ENCODE measurements at places on chromosomes 16 and 17.

DNA sequence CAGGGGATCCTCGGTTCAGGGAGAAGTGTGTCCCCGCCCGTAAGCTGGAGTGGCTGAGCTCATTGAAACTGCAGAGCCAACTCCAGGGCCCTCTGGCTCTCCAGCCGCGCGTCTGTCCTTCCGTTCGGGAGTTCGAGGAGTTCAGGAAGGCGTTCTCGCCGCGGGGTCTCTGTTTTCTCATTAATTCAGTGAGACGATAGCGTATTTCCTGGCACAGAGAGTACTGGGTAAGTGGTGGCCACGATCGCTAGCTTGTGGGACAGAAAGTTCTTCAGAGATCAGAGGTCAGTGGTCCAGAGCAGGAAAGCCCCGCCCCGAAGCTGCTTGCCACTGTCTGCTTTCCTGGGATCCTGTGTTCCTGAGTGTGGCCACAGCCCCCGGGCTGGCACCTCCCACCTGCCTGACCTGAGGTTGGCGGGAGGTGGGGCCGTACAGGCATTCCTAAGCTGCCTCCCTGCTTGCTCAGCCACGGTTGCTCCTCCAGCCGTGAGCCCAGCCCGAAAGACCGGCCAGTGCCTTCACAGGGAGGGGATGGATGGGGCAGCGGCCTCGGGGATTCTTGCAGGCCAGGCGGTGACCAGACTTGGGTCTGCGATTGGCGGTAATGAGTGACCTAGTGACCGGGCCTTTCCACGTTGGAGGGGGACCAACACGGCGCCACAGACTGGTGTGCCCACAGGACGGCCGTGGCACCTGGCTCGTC, 8.9 kb downstream of the BAIAP2 start:
- DNase-seq, result no peak

DNA sequence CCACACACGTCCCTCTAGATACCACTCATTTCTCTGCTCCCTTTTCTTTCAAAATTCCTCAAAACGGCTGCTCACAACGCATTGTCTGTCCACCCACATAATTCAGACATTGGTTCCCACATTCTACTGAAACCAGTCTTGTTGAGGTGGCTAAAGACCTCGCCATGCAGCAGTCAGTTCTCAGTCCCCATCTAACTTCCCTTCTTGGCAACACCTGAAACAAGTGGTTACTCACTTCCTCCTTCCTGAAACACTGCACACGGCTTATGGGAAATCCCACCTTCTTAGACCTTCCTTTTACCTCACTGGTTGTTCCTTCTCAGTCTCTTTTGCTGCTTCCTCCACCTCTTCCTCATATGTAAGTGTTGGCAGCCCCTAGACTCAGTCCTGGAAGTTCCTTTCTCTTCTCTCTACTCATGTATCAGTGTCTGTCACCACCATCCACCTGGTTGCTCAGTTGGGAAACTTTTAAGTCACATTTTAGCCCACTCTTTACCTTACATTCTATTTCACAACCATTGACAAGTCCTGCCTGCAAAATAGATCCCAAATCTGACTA, 277.1 kb downstream of the CEP112 start:
- no peak for DNase-seq

- DNase-seq, result no peak
These were observed 98.7 kb upstream of the NACA2 start for GRCh38 chr17:61689610-61690180.

DNA sequence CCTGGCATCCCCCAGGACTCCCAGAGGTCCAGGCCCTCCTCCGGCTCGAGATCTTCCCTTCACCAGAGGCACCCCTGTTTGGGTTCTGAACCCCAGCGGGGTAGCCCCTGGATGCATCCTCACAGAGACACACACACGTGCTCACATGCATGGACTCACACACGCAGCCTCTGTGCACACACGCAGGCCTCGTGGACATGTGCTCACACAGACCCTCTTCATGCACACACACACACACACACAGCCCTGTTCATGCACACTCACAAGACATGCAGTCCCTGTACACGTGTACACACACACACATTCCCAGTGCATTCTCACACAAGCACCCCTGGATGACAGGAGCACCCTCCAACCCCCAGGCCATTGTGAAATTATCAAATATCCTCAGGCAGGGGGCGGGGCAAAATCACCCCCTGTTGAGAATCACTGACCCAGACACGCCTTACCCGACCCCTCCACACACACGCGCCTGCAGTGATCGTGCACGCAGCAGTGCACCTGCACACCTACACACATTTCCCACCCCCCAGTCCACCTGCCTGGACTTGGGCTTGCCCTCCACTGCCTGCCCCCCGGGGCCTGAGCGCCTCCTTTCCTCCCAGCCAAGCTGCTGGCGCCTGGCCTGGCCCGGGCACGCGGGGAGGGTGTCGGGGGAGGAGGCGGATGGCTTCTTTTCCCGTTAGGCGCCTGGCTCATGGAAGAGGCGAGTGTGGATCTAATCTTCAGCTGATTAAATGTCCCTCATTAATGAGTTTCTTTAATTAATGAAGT, 62.6 kb downstream of the ENGASE start:
- DNase-seq, result no peak

- no peak for DNase-seq
These were observed 111.1 kb downstream of the VPS53 start for GRCh38 chr17:603406-604114.

DNA sequence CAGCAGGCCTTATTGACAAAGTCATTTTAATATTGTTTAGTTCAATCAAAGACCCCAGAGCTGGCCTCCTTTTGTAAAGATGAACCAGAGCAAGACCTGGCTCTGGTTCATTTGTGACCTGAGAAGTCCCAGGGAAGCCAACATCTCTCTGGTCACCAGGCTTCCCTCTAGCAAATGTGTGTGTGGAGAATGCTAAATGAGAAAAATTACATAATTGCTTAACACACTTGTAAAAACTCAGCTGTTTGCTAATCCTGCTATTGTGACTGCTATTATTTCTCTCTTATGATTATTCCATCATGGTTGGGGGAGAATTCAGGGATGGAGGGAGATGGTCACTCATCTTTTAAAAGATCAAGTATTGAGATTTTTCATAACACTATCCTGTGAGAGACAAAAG, 94.3 kb upstream of the CLEC3A start:
- DNase-seq, result no peak

- DNase-seq, result no peak
These were observed at the start of gene RPRML for GRCh38 chr17:46979147-46979863. Gene RPRML (minus strand): TSS chr17:46979253. CDS start chr17:46979007, 246 bp downstream.

DNA sequence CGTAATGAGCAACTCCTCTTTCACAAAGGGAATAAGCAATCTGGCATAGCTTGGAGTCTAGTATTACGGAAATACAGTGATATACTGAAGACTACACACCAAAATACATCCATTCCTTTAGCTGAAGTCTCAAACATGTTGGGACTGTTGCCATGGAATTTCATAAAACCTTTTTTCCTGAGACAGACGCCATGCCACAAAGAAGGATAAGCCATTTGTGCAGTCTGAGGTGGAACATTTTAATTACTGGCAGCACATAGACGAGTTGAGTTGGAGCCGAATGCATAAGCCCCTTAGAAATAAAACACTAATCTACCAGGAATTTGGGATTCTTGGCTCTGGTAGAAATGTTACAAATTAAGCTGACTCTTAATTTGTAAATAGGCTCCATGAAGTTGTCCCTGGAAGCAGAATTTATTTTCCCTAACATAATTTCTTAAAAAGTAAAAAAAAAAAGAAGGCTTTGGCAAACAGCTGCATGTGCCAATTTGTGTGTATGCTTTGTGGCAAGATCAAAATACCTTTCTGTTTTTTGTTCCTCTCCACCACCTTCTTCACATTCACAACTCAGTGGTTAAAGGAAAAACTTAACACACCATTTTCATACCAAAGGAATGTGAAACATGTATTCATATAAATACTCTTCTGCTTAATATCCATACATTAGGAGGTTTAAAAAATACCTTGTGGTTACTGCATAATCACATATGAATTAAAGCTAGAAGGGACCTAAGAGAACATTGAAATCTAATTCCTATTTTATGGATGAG, 25.5 kb downstream of the GRB7 start:
- DNase-seq, result no peak

GRCh38 chr17:67605256-67605912, 112.4 kb upstream of the NOL11 start:
- DNase-seq, result peak; percentile 27

DNA sequence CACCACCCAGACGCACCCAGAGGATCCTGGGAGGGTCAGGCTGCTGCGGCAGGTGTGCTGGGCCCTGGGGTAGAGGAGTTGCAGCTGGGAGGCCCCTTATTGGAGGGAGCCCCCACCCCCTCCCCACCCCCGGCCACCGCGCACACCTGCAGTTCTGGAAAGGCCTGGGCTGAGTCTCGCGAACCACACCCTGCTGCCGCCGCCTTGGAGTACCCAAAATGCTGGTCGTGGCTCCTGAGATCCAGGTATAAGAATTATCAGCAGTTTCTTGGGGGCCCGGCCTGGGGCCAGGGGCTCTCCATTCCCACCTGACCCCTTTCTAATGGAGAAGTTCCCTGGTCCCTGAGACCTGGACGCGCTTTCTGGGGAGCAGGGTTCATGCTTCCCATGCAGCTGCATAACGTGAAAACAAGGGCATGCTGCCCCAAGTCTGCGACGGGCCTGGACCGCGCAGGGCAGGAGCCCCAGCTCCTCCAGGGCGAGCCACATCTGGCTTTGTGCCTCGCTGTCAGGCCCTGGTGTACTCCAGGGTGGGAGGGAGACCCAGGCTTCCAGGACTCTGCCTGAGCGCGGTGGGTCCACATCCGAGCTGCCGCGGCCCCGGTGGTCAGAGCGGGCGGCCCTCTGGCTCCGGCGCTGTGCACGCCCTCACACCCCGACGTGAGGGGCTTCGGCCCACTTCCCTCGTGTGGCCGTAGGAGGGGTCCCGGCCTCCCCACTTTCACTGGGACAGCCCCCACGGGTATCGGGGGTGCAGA, 7.3 kb upstream of the SNAI3 start:
- no peak for DNase-seq

DNA sequence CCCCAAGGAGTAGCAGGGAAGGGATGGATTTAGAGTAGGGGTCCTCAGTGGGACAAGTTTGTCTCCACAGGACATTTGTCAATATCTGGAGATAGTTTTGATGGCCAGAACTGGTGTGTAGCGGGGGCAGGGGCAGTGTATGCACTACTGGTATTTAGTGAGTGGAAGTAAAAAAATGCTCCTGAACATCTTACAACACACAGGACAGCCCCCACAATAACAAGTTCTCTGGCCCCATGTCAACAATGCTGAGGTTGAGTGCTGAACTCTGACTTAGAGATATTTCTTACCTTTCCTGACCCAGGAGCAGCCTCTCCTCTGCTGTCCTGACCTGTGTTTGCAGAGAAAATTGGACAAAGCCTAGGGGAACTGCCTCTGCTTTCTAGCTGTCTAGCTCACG, 365.8 kb downstream of the HAPSTR1 start:
- DNase-seq, result no peak

DNA sequence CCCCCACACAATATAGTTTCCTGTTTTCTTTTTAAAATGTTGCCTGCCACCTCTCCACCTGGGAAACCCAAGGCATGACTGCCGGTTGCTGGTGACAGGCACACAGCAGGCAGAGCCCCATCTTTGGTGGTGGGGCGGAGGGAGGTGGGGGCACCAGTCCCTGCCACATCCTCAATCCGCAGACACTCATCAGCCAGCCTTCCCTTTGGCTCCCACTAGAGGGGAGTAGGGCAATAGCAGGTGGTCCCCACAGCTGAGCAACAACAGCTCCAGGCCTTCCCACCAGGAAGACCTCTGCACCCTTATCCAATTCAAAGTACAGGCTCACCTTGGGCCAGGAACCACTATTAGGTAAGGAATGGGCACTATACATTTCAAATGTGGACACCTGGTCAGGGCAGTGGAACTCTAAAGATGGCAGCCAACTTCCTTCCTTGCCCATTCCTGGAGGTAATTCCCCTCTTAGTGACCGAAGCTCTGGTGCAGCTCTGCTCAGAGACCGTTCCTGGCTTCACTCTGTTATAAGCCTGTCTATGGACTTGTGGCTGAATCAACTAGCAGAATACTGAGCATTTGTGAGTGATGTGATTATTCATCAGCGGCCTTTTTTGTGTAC, 13.9 kb downstream of the RECQL5 start:
- no peak for DNase-seq

DNA sequence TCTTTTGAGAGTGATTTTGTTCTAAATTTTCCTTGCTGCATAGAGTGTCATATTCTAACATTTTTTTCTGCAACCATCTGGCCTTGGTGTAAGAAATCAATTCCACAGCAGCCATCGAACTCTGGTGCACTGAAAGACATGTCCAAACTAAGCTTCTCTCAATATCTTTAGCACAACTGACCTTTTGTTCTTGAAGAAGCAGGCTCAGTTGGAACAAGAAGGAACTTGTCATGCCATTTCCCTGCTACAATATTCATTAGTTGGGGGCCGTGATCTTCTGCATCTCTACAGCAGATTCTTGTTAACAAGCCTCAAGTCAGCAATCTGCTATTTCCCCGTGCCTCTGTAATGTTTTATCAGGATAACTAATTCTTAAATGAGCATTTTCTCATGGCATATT, 1305.6 kb downstream of the CDH11 start:
- no peak for DNase-seq

GRCh38 chr16:71911121-71911520, 15.8 kb downstream of the IST1 start:
- DNase-seq, result no peak

DNA sequence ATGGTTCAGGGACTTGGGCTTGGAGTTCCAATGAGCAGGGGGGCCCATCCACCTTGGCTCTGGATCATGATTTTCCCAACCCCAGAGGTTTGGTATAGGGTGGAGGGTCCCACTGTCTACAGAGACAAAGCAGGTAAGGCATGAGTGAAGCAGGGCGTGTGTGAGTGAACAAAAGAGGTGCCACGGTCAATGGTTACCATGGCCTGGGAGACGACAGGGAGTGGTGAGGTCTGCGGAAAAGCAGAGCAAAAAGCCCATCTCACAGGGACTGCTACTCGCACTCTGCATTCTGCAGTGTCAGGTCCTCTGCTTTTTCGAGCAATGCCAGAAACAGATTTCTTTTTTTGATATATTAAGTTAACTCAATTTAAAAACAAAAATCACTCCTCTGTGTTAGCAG, 24.6 kb downstream of the MYH11 start:
- DNase-seq, result no peak

DNA sequence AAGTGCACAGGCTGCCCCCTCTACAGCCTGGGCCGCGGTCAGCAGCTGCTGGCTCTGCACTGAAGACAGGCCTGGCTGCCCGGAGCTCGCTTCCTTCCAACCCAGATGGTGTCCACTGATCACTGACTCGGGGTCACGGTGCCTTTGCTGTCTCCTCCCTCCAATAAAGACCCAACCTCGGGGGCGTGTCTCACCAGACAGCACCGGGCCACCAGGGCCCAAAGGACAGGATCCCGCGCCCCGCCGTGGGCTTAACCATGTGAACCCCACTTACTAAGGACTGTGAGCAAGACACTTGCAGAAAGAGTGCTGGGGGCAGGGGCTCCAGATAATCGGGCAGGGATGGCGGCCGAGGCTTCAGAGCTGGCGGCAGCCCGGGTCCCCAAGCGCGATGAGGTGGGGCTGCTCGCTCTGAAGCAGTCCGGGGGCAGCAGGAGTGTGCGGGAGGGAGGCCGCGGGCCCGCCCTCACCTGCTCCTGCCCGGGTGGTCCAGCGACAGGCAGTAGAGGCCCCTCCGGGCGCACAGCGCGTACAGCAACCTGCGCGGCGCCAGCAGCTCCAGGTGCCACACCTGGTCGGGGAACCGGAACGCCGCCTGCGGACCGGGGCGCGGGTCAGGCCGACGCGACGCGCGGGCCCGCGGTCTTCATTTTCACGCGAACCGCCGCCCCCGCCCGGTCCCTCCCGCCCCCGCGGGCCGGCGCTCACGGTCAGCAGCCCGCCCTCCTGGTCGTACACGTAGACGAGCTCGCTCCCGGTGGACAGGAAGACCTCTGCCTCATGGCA, 502 bp downstream of the FAAP100 start:
- no peak for DNase-seq
